Fibroblast of skin of right biceps (primary cell): ENCODE measurements at places on chromosomes 1 and 21.

DNA sequence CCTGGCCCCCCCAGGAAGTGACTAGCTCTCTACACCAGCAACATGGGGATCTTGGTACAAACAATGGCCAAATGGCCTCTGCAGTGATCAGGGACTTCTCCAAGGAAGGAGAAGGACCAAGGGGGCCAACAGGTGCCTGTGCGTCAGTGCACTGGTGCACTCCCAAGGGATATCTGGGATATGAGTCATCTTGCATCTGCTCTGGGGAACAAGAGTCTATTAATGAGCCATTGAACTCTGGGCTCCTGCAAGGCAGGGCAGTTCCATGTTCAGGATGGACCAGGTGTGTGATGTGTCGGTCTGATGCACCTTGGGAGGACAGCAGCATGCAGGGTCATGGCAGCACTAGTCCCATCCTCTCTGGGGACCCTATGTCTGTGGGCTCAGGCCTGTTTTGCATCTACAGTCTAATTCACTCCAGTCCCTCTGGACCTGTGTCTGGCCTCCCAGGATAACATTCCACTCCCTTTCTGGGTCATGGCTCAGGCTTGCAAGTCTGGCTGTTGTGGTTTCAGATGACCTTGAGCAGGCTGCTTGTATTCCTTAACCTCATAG, 125.3 kb downstream of the TRABD2B start:
- DNase-seq: peak; percentile 20

DNA sequence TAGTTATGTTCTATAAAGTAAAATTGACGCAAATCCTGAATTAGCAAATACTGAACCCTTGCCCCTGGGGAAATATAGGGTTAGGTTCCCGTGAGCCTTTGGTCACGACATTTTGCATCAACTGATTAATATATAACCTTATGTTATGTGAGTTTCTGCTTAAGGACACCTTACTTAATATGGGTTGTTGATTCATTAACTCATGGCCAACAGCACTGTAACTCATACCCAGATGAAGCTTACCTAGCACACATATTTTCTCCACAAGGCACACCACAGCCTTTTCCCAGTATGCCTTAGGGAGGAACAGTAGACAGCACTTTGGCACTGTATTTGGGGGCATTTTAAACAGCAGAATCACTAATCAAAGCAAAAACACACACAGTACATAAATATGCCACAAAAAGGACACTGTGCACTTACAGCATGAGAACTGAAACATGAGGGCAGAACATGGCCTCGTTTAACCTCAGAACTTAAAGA, 15.1 kb downstream of the INAVA start:
- DNase-seq: no peak

DNA sequence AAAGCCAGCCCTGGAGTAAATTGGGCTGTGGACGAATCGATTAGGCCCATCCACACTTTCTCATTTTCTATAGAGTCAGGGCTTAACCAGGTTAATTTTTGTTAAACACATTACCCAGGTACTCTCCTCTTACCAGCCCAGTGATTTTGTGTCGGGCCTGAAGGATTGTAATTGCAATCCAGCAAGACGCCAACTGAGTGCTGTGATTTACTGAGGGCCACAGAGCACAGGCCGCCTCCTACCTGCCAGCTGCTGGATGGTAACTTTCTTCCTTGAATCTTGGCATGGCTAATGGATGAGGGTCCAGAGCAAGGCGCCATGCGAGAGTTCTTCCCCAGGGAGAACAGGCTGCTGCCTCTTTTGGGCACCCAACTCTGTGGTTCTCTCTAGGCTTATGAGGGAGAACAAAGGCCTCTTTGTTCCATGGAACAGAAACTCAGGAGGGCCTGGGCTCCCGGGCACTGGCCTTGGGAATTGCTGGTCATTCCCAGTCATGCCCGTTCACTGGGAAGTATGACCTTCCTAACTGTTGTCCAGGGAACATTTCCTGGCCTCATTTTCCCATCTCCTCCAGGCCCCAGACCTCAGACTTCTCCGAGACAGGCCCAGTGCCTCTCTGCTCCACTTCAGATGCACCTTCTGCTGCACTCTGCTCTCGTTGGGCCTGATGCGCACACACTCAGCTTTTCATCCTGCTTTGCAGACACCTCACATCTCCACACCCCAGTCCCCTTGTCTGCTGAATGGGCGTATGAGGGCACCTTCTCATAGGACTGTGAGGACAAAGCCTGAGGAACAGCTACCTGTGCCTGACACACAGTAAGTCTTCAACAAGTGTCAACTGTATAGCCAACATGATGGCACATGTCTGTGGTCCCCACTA, 57.3 kb downstream of the SYF2 start:
- DNase-seq: no peak

DNA sequence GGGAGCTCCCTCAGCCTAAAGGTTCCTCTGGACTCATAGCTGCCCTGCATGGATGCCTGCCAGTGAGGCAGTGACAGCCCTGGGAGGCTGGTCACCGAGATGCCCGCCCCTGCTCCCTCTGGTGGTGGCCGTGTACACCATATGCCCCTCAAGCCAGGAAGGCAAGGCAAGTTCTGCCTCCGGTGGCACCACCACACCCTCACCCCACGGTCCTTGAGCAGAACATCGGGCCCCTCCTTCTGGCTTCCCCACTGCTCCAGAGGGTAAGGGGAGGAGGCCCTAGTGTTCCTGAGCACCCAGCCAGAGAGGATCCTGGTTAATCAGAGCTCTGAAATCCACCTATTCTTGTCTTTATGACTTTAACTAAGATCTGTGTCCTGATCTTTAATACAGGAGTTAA, 1.5 kb upstream of the S100A14 start:
- DNase-seq: peak; percentile 56

GRCh38 chr1:34316773-34317172, 140.1 kb downstream of the C1orf94 start:
- DNase-seq: no peak

DNA sequence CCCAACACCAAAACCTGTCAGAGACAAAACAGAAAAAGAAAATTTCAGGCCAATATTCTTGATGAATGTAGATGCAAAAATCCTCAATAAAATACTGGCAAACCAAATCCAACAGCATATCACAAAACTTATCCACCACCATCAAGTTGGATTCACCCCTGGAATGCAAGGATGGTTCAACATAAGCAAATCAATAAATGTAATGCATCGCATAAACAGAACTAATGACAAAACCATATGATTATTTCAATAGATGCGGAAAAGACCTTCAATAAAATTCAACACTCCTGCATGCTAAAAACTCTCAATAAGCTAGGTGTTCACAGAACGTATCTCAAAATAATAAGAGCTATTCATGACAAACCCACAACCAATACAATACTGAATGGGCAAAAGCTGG, 3.8 kb upstream of the OR2L5 start:
- no peak for DNase-seq

DNA sequence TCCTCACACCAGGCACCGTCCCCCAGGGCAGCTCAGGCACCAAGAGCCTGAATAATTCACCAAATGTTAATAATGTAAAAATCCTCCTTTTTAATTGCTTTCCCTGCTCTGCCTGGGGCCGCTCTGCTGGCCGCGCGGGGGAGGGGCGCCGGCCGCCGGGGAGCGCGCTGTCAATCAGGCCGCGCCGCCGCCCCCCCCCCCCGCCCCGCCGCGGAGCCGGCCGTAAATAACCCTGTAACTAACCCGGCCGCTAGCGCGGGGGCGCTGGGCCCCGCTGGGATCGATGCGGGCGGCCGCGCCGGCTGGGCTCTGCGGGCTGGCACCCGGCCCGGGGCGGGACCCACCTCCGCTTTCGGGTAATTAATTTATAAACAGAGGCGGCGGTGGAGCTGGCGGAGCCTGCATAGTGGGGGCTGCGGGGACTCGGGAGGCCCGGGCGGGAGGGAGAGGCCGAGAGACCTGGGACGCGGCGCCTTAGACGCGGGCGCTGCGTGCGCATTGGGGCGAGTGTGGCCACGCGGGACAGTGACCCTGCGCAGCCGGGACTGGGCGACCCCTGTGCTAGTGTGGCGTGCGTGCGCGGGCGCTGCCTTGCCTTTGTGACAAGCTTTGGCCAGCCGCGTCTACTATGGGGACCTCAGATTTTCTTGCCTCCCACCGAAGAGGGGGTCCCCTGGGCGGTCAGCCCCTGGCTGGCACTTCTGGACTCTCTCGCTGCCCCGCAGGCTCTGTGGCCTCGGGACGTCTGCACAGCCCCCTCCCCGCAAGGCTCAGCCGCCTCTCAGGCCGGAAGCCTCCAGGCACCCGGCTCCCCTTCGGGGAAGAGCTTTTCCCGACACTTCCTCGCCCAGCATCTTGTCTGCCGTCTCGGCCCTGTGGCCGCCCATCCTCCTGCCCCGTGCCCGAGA, 16.6 kb downstream of the SAMD11 start:
- peak; percentile 86 for DNase-seq

DNA sequence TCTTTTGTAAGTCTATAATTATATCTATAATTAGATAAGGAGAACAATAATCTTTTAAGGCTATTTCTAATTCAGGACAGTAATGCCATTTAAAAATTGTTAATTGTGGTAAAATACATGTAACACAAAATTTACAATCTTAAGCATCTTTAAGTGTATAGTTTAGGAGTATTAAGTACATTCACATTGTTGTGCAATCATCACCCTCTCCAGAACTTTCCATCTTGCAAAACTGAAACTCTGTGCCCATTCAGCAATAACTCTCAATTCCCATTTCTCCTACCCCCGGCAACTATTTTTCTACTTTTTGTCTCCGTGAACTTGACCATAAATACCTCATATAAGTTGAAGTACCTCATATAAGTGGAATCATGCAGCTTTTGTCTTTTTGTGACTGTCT, 93.9 kb upstream of the KCNA3 start:
- DNase-seq: no peak

DNA sequence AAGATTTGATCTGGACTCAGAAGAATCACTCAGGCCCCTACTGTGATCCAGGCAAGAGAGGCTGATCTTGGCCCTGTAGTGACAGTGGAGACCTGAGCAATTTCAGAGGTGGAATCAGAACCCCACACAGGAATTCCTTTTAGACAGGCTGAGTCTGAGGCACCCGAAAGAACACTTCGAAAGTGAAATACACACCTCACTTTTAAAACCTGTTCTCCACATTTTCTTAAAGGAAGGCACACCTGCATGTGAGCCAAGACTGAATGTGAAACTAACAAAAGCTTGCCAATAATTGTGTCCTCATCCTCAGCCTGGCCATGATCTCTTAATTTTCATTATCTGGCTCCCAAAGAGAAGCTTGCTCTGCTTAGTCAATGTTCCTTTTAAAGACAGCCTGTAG, 32.2 kb downstream of the SIPA1L2 start:
- DNase-seq: no peak

DNA sequence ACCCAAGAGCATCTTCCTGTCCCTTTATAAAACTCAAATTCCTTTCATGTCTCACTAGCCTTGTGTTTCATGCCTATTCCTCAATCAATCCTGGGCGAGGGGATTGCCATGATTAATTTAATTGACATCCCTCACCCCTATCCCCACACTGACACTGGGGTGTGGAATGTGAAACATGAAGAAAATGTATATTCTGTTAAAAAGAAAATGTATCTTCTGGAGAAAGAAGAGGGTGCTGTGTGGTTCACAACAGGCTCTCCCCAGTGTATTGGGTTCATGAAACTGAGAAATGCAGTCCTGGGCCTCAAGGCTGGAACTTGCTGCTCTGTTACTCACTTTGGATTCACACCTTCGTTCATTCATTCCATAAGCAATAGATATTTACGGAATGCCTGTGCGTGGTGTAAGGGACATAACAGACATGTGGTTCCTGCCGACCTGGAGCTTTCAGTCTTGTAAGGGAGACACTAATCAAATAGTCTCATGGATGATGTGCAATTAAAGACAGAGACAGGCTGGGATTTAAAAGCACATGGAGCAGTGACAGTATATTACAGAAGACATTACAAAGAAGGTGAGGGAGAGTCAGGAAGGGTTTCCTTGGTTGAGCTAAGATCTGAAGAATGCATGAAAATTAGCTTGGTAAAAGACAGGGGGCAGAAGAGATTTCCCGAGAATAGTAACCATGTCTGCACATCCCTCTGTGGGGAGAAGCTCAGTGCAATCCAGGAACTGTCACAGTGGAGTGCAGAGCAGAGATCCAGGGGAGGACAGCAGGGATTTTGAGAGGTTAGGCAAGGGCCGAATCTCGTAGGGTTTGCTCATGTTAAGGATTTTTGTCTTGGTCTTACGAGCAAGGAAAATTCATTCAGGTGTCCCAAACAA, 32.1 kb downstream of the SERTAD4 start:
- DNase-seq: peak; percentile 64

GRCh38 chr21:35801391-35801790, 258.9 kb downstream of the SETD4 start:
- DNase-seq: no peak

DNA sequence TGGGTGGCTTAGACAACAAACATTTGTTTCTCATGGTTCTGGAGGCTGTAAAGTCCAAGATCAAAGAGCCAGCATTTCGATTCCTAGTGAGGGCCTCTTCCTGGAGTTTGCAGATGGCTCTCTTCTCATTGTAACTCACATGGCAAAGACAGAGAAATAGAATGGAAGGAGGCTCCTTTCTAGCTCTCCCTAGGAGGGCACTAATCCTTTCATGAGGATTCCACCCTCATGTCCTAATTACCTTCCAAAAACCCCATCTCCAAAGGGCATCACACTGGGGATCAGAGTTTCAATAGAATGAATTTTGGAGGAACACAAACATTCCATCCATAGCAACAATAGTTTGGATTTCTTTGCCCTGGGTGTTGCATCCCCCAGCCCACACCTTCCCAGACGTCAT, 247.3 kb downstream of the TTLL7 start:
- DNase-seq: no peak

DNA sequence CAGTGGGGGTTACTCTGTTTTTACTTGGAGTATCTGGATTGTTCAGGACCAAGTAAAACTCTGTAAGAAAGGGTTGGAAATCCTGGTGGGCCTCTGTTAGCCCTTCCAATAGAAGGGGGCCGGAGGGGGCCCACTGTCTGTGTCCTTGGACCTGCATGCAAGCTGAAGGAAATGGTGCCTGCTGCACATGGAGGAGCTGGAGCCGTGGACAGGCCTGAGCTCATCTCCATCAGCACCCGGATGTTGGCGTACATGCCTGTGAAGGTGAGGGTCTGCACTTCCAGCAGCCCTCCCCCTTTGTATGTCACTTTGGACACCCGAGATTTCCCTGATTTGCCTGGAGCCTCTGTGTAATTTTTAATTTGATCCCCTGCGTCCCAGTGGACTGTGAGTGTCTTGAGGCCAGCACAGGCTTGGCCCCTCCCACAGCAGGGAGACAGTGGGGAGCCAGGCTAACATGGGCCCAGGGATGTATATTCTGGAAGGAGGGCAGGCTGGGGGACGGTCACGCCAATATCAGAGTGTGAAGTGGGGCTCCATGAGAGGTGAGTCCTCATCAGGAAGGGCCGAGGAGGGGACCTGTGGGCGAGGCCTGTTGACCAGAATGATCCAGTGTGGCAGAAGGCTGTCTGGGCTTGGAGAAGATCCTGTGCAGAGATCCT, 16.8 kb downstream of the GALNT2 start:
- DNase-seq: no peak
